ENCODE measurements at places on chromosomes 5 and 9.

DNA sequence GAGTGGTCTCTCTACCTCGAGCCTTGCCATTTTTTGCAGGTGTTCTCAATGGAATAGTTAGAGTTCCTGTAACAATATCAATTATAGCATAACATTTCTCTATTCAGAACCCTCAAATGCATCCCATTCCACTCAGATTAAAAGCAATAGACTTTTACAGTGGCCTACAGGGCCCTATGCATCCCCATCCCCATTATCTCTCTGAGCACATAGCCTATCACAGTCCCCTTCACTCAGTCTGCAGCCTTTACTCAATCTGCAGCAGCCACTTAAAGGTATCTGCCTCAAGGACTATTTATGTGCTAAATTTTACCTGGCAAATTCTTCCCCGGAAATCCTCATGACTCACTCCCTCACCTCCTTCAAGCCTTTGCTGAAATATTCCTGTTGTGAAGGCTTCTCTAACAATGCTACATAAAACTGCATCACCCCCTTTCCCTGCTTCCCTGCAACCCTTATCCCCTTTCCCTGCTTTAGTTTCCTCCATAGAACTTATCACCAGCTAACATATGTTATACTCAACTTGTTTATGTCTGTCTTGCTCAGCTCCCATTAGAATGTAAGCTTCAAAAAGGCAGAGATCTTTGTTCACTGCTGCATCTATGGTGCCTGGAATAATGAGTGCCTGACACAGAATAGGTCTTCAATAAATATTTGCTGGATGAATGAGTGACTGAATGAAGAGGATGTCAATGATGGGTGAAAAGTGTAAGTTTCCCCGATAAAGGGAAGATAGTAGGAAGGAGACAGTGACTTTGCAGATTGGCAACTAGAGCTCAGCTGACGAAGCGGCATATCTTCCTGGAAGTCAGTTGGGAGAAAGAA is 54.1 kb upstream of the ZNF366 start:
- DNase-seq: no peak

DNA sequence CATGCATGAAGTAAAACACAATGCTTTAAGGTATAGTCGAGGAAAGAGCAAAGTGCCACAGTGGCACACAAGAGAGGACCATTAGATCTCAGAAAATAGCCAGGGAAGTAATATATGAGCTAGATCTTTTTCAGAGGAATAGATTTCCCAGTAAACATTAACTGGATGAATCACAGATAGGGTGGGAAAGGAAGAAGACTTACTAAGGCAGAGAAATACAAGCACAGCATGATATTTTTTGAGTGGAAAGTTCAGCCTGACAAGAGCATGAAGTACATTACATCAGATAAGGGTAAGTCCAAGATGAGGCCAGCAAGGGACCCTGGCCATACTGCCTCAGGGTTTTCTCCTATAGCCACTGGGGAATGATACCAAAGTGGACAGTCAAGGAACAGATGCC is 804.6 kb upstream of the DMAC1 start:
- no peak for DNase-seq

DNA sequence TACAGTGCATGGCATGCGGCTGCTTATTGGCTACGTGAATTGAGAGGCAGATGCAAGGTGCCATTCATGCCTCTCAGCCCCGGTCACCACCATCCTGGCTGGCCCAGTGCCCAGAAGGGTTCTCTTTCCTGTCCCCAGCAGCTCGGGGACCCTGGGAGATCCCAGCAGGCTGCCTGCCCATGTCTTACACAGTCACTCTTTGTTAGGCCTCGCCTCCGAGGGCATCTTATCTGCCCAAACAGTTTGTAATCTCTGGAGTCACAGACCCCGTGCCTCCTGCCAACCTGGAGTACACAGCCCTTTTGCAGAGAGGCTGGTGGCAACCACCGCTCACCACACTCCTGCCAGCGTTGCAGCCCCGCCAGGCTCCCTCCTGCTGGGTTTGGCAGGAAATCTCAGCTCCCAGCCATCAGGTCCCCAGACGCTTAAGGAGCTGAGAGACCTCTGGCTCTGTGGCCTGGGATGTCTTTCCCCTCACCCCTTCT is 7.0 kb upstream of the AK1 start:
- DNase-seq: no peak

DNA sequence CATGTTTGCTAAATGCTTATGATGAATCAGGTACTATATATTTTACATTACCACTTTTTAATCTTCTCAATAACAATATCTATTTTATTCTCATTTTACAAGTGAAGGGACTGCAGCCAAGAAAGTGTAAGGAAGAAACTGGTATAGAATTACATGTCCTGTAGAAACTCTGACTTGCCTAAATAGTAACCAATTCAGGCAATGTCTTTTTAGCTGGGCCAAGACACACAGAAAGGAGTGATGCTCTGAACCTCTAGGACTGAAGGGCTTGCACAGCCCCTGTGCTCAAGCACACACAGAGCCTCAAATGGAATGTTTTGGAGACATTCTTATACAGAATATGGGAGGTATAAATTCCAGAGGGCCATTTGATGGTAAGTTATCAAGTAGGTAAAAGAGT is 286.4 kb upstream of the TNC start:
- DNase-seq: no peak

GRCh38 chr9:129141066-129142041 is 30.1 kb downstream of the PTPA start:
- DNase-seq: no peak

GRCh38 chr5:139051392-139051791 is 146.8 kb downstream of the SIL1 start:
- DNase-seq: no peak

GRCh38 chr9:127833555-127833954 is 20.9 kb downstream of the ENG start:
- no peak for DNase-seq

- DNase-seq: no peak
Measured at GRCh38 chr9:108543251-108543778, 312.5 kb downstream of the ACTL7B start.

DNA sequence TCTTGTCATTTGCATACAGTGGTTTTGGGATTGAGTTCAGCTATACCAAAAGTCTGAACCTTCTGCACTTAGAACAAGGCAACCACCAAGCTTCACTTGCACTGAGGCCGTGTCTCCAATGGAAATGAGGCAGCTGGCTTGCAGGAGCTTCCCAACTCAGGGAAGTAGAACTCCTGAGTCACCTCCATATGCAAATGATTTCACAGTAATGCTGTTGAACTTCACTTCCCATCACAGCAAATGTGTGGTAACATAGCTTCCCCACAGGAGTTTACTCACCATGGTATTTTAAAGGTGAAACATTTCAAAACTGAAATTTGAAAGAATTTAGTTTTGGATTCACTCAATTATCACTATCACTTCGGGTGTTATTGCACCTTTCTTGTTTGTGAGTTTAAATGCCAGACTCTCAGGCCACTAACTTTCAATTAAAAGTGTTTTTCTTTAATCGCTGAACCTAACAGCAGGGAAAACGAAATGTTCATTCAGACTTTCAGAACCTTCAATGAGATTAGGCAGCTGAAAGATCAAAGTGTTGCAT is 9.0 kb downstream of the CD274 start:
- DNase-seq: no peak

GRCh38 chr9:121169094-121169601 is 32.5 kb downstream of the RAB14 start:
- DNase-seq: no peak

- DNase-seq: no peak
Measured at GRCh38 chr5:14405267-14405666, 176.3 kb upstream of the OTULINL start.

- DNase-seq: no peak
Measured at GRCh38 chr5:146588331-146589027, 72.5 kb upstream of the GPR151 start.

DNA sequence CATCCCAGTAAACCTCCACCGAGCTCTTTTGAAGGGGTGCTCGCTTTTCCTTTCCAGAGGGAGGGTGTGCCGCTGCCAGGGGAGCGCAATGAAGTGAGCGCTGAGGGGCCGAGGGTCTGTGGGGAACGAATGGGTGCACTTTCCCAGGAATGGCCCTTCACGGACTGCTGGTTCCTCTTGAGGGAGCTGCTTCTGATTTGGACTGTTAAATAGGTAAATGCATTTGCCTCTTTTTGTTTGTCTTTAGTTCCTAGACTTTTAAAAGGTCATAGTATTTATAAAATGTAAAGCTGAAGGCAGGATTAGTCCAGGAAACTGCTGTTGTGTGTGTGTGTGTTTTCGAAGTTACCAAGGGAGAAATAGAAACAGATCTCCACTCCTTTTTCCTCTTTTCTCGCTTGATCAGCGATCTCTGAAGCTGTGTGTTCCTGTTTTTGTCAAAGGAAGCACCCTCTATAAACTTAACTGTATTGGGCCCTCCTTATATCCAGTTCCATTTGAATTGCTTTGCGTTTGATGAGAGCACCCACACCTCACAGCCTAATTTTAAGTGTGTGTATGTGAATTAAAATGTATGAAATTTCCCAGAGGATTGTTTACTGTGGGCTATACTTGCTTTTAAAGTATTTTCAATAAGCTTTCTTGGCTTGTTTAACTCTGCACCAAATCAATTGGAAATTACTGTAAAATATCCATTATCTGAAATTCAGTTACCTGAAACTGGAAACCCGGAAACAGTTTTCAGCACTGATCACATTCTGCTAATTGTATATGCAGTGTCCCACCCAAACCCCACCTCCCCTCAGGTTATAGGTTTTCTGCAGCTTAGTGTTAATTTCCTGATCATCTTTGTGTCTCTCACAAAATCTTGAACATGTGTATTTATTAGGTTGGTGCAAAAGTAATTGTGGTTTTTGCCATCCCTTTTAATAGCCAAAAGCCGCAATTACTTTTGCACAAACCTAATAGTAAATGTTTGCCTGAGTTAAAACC is 966 bp downstream of the SNX2 start:
- no peak for DNase-seq

DNA sequence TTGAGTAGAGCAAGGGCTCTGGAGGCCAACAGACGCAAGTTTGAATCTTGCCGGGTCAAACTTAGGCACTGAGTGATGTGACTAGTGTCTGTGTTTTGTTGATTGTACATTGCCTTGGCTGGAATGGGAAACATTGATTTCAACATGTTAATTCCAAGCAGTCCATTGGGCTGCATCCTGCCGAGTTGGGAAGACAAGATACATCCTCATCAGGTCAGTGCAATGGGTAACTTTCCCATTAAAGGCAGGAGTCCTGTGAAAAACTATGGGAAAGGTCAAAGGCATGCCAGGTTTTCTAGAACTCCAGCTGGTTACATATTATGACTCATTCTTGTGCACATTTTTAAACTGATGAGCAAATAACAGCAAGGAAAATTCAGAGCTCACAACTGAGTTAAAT is 126.5 kb upstream of the ABCA1 start:
- DNase-seq: no peak

- no peak for DNase-seq
Measured at GRCh38 chr9:17065062-17065461, 69.8 kb upstream of the CNTLN start.

DNA sequence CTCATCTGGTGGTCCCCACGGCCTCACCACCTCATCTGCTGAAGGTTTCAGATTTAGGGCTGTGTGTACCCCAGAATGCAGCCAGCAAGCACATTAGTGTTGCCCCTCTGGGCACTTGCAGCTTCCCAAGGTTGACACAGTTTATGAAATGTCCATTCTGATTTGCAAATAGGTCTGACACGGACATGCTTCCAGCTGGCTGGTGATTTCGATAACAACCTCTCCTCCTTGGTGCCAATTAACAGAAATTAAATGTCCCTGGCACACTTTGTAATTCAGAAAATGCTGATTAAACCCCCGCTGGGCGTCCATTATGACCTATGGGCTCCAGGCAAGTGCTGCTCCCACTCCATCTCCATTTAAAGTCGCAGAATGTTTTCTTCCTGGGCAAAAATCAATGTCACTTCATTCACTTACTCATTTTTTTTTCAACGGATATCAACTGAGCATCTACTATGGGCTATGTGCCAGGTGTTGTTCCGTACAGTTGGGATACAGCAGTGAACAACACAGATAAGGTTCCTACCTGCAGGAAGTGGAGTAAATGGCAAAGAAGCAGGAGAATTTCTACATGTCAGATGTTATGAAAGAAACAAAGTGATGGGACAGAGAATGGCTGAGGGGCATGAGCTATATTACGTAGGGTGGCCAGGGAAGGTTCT is 32.0 kb downstream of the PLAC8L1 start:
- DNase-seq: no peak

DNA sequence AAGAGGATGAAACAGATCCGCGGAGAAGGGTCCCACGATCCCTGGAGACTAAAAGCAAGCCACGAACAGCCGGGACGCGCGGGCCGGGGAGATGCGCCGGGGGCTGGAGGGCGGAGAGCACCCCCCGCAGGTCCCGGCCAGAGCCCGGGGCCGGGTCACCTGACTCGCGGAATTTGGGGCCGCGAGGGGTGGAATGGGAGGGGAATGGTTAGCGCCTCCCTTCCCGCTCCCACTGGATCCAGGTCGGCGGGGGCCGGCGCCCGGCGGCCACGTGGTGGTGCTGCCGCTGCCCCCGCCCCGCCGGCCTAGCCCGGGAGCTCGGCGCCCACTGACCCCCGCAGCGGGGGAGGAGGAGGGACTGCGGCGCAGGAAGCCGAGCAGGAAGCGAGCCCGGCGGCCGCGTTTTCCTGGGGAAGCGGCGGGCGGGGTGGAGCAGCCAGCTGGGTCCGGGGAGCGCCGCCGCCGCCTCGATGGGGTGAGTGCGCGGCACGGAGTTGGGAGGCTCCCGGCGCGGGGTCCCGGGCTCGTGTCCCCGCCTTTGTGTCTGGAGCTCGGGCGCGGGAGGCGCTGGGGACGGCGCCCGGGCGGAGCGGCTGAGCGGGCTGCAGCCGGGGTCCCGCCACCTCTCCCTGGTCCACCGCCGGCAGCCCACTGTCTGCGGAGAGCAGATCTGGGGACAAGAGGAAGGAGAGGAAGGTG is at the start of gene RAI14:
Gene RAI14, plus strand, starts transcription at position 328 of the 699 bp plus-strand sequence. CDS start 30,592 bp downstream, outside the sequence.
- DNase-seq: no peak

DNA sequence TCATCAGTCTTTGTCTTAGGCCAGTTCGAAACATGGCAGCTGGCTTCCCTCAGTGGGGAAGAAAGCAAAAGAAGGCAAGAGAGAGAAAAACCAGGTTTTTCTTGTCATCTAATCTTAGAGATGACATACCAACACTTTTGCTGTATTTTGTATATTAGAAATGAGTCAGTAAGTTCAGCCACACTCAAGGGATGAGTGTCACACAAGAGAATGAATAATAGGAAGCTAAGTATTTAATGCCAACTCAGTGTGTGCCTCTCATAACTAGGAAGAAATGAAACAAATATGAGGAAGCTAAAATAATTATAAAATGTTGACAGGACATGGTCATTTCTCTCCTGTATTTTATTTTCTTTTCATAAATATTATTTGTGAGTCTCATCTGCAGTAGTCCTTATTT is 65.3 kb downstream of the CDH12 start:
- no peak for DNase-seq

DNA sequence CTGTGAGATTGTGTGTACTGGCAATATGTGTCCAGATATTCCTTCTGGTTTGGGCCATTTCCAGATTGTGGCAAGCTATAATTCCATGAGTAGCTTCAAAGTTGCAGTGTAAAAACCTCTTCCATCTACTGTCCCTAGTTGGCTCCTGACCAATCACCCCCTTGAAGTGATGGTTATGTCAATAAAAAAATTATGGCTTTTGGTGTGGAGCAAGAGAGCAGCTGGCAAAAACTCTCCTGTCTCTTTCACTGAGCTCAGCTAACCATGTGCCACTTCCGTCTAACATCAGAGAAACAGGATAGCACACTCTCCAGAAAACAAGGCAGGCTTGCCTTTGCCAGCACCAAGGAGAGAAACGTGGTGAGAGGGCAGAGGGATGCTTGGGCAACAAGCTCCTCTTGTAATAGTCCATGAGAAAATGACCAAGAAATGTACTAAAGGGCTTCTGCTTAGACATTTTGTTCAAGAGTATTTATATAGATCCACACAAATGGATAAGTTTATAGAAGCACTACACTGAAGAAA is 914.4 kb upstream of the SEMA6A start:
- DNase-seq: no peak

Measured in stimulated activated CD8-positive, alpha-beta memory T cell treated with anti-CD3 and anti-CD28 coated beads, Interleukin-4, amount 100 ng/mL, for 1 hour (primary cell).